Stimulated activated CD8-positive, alpha-beta memory T cell treated with anti-CD3 and anti-CD28 coated beads, Interleukin-15, amount 100 ng/mL, for 1 hour (primary cell): ENCODE measurements at places on chromosomes 12 and 14.
A peak's percentile ranks its signal among the peaks of the same experiment; 100 is the strongest.

- DNase-seq, result no peak
Observed at GRCh38 chr14:73472185-73473114, 14.1 kb upstream of the NUMB start.

GRCh38 chr14:35341454-35341750, 49.2 kb downstream of the PSMA6 start:
- no peak for DNase-seq

DNA sequence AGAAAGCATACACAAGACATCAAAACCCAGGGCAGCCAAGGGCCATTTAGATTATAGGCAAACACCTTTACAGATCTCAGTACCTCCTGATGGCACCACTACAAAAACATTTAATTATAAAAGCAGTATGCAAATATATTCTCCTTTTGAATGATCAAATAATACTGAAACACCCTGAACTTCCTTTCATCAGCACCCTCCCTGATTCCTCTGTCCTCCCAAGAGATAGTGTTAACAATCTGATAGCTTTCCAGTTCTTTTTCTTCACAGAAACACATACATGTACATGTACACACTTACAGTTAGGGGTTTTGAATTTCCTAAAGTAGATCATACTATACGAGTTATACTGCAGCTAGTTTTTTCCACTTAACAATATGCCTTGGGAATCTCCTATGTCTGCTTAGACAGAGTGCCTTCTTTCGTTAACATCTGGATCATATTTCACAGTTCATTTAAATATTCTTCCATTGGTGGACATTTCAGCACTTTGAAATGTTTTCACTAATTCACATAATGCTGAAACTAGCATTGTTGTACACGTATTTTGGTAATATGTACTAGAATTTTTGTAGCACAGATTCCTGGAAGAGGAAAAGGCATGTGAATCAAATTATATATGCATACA, 35.2 kb downstream of the TDG start:
- DNase-seq, result no peak

DNA sequence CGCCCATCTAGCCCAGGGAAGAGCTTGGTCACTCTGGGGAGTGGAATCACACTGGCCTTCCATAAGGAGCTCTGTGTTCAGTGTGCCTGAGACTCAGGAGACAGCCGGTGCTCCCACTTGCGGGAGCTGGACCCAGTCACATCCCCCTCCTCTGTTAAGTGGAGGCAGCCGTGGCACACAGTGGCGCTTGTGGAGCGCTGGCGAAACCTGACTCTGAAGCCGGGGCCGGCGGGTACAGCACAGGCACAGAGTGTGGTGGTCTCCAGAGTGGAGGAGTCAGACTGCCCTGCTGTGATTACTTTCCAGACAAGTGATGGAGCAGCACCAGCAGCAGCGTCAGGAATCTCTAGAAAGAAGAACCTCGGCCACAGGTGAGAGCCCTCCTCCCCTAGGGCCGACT, 33.0 kb downstream of the DEGS2 start:
- no peak for DNase-seq

- no peak for DNase-seq
Observed at GRCh38 chr12:133231001-133231400, 4.7 kb downstream of the ANHX start.

GRCh38 chr14:105848570-105848969, 322.2 kb downstream of the TMEM121 start:
- DNase-seq, result no peak

DNA sequence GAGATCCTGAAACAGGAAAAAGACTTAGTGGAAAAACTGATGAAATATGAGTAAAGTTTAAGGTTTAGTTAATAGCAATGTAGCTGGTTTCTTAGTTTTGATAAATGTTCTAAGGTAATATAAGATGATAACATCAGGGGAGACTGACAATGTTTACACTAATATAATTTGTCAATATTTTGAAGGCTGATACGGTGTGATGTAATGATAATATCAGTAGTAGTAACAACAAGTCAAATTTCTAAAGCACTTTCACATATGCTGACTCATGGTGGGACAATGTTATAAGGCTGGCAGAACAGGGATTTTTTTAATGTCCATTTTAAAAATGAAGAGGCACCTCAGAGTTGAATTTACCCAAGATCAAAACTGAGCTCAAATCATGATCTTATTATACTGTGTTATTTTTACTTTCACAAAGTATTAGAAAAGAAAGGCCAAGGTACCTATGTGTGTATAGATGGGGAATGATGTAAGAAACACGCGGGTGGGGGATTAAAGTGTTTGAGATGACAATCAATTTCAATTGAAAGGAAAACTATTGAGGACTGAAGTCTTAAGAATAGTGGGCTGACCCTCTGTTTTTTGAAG, 2.4 kb upstream of the FLRT2 start:
- DNase-seq, result no peak

GRCh38 chr12:132686825-132687210, 324 bp downstream of the POLE start:
- no peak for DNase-seq

DNA sequence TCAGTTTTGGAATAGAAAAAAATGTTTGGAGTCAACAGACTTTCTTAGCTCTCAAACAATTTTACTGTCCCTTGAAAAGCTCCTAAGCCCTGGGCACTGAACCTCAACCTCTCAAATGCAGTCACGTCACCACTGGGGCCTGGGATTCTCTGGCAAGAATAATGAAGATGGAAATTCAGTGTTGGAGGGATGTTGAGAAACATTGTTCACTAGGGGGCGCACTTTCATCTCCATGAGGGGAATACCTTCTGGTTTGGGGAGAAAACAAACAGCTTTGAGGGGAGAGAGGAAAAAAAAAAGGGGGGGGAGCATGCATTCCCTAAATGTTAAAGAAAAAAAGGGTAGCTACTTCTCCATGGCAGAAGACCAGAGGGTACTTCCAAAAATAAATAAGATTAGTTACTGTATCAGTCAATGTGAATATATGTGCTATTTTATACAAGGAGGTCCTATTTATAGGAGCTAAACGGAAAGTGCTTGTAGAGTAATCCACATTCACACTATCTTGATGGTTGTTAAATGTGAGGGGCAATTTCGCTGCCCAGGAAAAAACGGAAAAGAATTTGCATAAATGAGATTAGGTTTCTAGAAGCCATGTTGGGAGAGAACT, 5.8 kb upstream of the TBPL2 start:
- peak; percentile 22 for DNase-seq

DNA sequence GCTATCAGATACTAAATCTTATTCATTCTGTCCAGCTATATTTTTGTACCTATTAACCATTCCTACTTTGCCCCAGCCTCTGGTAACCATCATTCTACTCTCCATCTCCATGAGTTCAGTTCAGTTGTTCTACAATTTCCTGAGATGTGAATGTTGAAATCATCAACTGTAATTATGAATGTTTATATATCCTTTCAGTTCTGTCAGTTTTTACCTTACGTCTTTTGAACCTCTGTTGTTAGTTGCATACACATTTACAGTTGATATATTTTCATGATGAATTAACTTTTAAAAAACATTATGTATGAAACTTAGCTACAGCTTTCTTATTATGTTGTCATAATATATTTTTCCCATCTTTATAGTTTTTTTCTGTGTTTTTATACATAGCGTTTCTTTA, 102.1 kb downstream of the ARID2 start:
- no peak for DNase-seq

DNA sequence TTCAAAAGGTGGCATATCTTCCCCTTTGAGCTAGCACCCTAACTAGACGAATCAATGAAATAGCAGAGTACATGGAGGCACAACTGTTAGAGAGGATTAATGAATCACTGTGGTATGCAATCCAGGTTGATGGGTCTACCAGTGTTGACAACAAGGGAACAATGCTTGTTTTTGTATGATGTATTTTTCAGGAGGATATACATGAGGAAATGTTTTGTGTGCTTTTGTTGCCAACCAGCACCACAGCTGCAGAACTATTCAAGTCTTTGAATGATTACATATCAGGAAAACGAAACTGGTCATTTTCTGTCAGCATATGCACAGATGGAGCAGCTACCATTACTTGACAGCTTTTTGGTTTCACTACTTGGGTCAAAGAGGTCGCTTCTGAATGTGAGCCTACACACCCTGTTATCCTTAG, 142.6 kb downstream of the GPHN start:
- no peak for DNase-seq

- no peak for DNase-seq
Observed at GRCh38 chr14:72850360-72850759, 43.5 kb downstream of the DPF3 start.

DNA sequence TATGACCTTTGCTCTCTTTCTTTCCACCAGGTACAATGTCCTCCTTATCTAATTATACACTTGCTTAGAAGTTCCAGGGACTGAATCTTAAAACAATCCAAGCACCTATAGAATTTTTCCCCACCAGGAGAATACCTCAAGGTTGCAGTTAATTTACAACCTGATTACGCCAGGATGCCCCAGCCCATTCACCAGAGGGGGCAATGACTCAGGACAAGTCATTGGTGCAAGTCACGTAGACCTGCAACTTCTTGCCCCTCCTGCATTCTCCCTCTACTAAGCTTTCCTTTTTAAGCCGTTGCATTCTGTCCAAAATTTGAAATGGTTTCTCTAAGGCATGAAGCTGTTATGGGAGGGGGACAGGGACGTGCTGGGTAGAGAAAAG, 111.1 kb upstream of the SCAF11 start:
- no peak for DNase-seq

- DNase-seq, result no peak
Observed at GRCh38 chr12:105897311-105897725, 241.4 kb downstream of the NUAK1 start.
